ENCODE measurements at places on chromosomes 4 and X.

- no peak for DNase-seq
These were observed 93.6 kb downstream of the AFF2 start for GRCh38 chrX:148593987-148594386.

- peak; percentile 42 for DNase-seq
These were observed 429.9 kb downstream of the AFF2 start for GRCh38 chrX:148930206-148930729.

- no peak for DNase-seq
These were observed 223.1 kb upstream of the FAT1 start for GRCh38 chr4:186946682-186947294.

GRCh38 chr4:173041482-173041881 lies 127.1 kb upstream of the GALNT7 start:
- DNase-seq = no peak

DNA sequence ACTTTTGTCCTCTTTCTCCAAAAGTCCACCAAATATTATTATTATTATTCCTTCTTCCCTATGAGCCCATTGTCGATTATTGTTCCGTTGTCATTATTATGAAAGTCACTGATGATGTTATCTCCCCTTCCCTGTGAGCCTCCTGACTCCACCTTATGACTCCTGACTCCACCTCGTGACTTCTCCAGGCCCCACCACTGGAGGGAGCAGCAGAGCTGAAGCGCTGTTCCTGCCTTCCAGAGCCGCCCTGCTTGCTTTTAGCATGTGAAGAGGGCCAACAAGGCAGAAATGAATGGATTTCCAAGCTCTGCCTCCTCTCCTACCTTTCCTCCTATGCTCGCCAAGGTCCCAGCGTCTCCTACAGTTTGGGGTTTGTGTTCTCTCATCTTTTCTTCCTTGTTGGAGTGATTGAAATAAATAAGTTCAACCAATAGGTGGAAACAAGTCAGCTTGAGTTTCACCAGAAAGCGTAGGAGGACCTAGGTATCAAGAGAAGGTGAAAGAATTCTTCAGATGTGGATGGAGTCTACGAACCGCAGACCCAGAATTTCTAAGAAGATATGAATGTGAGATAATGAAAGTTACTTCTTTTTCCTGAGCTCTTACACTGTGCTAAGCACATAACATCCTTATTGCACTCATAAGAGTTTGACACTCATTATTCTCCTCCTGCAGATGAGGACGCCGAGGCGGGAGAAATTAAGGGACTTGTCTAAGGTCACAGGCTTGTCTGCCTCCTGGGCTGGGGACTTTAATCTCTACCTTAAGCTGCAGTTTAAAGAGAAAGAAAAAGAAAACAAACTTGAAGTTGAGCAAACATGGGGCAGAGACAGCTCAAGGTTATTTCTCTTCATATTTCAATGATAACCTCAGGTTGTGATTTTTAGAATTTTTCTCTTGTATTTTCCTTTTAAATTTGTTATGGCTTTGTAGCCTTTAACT lies 26.1 kb downstream of the IGSF1 start:
- DNase-seq = peak; percentile 4

DNA sequence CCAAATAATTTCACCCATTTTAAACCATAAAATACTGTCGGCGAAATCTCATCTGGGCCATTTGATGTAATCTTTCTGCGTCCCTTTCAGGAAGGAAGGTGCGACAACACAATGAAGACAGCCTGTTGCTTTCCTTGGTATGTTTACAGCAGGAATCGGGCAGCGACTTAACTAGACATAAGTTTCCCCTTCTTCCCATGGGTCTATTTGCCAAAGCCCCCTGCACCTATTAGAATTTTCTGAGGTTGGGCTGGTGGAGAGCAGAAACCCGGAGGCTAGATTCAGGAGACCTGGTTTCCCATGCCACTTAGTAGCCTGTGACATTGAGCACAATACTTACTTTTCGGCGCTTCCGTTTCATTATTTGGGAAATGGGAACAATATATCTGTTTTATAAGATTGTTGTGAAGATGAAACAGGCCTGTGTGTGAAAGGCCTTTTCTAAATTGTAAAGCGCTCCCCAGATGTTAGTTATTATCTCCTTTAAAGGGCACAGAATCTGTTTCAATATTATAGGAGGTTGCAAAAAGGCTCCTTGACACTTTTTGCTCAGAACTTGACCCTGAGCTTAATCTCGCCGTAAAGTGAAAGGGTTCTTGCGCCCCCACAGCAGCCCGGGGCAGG lies 552 bp upstream of the AFF1 start:
- no peak for DNase-seq

GRCh38 chr4:145698507-145698906 lies 18.6 kb downstream of the C4orf51 start:
- no peak for DNase-seq

DNA sequence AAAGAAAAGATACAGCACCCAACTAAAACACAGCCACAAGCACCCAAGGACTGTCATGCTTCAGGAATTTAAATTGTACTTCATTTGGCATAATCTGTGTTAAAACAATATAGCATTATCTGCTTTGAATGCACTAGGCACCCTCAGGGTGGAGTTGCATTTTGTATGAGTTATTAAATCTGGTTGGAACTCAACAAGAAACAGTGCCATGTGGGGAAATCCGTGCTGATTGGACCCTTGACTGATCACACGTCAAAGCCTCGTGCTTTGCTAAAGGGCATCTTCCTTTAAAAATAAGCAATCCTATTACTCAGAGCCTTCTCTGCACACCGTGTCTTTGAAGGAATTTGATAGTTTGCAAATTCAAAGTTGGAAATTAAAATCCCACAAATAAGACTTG lies 35.4 kb downstream of the IGFBP7 start:
- DNase-seq = no peak

DNA sequence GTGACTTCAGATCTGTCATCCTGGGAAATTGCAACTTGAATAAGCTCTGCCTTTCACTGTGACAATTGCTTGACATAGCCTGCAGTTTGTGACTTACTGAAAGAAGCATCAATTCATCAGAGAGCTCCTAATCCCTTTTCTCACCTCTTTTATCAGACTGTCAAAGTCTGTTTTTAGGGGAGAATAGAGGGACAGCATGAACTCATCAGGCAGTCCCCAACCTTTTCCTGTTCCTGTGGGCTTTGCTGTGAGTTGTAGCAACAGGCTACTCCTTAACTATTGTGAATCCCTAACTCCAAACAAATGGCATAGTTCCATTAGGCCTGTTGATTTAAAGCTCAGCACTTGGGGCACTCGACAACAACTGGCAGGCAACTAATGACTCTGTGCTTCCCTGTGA lies 64.9 kb downstream of the DOCK11 start:
- DNase-seq = peak; percentile 3

DNA sequence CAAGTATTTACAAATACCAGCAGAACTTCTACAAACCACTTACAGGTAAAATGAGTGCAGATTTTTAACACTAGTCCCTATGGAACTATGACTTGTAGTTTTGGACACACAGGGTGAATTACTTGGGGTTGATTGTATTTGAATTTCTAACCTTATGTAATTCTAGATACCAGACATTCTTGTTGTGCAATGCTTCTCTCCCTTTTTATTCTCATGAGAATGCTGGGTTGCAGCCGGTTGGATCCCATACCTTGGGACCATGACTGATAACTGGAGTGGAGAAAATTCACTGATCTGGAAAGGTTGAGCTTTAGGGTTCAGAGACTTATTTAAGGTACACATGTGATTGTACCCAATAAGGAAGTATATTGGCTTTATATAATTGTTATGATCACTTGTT lies 8.8 kb downstream of the TET2 start:
- DNase-seq = no peak

GRCh38 chr4:107564326-107564725 lies 155.7 kb downstream of the PAPSS1 start:
- no peak for DNase-seq

GRCh38 chrX:120269373-120270035 lies 18.9 kb downstream of the ZBTB33 start:
- no peak for DNase-seq

DNA sequence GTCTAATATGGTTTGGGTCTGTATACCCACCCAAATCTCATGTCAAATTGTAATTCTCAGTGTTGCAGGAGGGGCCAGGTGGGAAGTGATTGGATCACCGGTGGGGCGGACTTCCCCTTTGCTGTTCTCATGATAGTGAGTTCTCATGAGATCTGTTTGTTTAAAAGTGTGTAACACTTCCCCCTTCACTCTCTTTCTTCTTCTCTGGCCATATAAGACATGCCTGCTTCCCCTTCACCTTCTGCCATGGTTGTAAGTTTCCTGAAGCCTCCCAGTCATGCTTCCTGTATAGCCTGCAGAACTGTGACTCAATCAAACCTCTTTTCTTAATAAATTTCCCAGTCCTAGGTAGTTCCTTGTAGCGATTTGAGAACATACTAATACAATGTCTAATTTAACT lies 19.7 kb upstream of the SCRG1 start:
- DNase-seq = no peak

- DNase-seq = no peak
These were observed 421.2 kb downstream of the EPHA5 start for GRCh38 chr4:65249111-65249510.

DNA sequence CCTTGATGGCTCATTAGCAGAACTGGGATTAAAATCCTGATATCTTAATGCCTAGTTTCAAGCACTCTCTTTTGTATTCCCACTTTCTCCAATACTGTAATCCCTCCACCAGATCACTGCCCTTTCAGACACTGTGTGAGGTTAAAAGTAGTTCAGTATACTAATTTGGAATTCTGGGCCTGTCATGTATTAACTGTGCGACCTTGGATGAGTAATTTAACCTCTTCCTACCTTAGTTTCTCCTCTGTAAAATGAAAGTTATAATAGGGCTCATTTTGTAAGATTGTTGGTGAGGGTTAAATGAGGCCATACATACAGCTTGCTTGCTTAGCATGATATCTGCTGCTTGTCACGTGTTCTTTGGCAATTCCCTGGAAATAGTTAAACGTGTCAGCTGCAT lies 207.3 kb upstream of the HS3ST1 start:
- no peak for DNase-seq

DNA sequence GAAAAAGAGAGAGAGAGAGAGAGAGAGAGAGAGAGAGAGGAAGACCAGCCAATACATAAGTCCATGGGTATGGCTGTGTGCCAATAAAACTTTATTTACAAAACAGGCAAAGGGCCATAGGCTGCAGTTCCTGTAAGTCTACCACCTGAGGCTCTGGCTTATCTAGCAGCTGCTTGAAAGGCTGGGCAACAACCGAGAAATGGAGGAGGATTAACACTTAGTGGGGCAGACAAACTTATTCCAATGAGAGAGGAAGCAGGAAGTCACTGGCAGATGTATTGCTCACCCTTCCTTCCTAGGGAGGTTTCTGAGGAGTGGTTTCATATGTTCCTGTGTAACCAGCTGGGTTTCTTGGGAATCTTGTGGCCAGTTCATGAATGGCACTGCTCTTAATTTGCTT lies 4.7 kb upstream of the GPR143 start:
- no peak for DNase-seq

DNA sequence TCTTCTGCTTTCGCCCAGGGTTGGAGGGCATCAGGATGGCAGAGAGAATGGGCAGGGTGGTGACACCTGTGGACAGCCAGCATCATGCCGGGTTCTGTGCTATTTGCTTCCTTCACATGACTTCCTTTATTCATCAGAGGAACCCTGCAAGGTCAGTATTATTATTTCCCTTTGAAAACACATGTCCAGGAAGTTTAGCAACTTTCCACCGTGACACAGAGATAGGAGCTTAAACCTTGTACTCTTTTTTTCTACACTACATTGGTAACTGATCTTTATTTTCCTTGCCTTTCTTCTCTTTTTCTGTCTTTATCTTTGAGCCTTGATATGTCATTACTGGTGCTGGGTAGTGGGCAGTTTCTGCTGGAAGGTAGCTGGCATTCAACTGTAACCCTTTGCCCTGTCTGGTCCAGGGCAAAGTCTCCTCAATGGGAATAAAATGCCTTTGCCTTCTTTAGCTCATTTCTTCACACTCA lies 5.0 kb upstream of the MGST2 start:
- DNase-seq = no peak

GRCh38 chr4:159828687-159829086 lies 725.8 kb downstream of the RAPGEF2 start:
- no peak for DNase-seq

- no peak for DNase-seq
These were observed 2649.3 kb downstream of the PCDH7 start for GRCh38 chr4:33369446-33369845.

GRCh38 chr4:155588437-155588836 lies 78.2 kb upstream of the GUCY1A1 start:
- DNase-seq = no peak

- DNase-seq = no peak
These were observed 35.2 kb upstream of the MSX1 start for GRCh38 chr4:4824232-4824631.

DNA sequence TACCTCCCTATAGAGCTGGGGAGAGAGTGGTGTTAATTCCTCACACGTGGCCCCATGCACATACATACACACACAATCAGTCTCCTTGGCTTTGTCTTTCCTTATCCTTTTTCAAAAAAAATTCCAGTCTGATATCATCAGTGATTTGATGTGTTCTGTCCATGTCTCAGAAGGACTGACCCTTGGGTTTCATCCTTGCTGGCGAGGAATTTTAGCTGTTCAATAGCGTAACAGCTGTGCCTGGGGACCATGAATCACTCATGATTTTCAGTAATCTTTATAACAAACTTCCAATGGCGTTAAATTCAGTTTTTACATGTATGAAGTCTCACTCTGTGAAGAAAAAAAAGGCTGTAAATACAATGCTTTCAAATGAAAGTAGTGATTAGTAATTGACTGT lies 204.6 kb downstream of the RBMX2 start:
- DNase-seq = no peak

DNA sequence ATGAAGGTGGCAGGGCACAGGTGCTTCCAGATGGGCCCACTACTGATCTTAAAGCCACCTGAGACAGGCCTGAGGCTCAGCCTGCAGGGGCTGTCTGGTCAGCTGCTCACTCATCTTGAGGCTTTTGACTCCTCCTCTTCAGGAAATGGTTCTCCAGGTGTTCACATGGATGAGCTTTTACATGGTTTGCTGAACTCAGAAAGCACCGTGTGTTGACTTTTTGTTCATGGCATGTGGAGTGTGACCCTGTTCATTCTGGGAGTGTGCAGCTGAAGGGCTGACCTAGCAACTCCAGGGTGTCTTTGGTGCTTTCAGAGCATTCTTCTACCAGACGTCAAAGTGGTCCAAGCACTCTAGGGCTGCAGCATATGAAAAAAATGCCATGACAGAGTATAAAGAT lies 111.1 kb downstream of the CCNG2 start:
- no peak for DNase-seq
